Activated effector memory CD4-positive, alpha-beta T cell treated with anti-CD3 and anti-CD28 coated beads, Interleukin-2, amount 50 U/mL, for 16 hours (primary cell): ENCODE measurements at places on chromosomes 2 and 18.

GRCh38 chr2:85807756-85808155 is 54.0 kb downstream of the ATOH8 start:
- DNase-seq = no peak

GRCh38 chr18:59902993-59903610 is 3.3 kb downstream of the PMAIP1 start:
- no peak for DNase-seq

DNA sequence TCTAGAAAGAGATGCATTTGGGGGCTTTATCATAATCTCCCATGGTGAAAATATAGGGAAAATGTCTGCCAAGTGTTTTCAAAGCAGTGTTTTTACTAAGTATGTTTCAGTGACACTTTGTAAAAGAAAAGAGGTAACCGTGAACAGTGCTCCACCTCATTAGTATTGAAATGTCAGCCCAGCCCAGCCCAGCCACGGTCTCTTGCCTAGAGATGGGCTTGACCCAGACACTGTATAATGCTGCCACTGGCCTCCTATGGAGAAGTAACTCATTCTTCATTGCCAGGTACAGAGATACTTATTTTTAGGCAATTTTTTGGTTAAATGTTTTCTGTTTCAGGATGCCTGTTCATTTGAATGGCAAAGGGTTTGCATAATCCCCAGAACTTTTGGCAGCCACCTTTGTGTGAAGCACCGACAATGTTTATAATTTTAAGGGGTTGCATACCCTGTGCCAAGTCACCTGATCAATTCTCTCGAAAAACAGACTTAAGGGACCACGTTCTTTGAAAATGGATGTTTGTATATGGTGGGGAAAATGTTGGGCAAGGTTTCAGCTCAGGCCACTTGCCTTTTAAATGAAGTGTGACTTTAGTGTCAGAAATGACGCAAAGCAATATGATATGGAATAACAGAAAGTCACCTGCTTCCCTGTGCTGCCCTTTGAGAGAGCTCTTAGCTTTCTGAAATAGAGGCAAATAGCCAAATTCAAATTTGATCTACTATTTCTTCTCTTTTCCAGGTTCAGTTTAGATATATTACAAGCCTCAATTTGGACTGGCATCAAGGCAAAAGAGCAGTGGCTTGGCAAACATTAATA is 314.5 kb upstream of the RGPD4 start:
- DNase-seq = no peak

GRCh38 chr2:197952540-197953202 is 148.3 kb downstream of the PLCL1 start:
- no peak for DNase-seq

- DNase-seq = no peak
Measured at GRCh38 chr18:39480494-39481195, 1915.0 kb upstream of the CELF4 start.

DNA sequence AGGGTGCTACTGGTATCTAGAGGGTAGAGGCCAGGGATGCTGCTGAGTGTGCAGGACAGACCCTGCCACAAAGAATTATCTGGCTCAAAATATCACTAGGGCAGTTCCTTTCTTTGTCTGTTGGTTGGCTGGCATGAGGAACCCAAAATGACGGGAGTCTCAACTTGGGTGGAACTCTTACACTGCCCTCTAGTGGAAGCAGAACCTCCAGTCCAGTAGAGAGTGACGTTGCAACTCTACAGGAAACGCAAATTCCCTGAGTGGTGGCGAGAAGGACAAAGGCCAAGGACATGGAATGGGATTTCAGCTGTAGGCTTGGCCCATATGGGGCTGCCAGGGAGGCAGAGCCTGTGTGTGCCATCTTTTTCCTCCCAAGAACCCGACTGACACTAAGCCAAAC is 47.1 kb downstream of the COPS8 start:
- DNase-seq = no peak

DNA sequence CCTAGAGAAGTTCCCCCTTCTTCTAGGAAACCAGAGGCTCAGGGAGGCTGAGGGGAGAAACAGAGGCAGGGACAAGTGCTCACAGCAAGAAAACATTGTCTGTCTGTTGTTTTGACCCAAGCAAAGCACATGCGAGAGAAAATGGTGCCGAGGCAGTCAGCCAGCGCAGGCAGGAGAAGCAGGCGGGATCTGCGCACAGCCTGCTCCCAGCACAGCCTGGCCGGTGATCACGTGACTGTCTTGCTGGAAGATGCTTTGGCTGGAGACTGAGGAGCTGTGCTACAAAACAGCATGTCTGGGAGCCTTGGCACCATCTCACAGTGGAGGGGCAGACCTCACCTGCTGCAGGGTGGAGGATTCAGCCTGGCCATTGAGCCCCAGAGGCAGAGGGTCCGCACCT is 93.7 kb upstream of the MYCN start:
- DNase-seq = no peak

GRCh38 chr2:241410739-241411176 is 54.7 kb downstream of the FARP2 start:
- DNase-seq = no peak

- DNase-seq = peak; percentile 51
Measured at GRCh38 chr2:109372171-109372568, 241.6 kb downstream of the SEPTIN10 start.

GRCh38 chr2:62854600-62855514 is 149.3 kb downstream of the EHBP1 start:
- no peak for DNase-seq

- no peak for DNase-seq
Measured at GRCh38 chr2:227853204-227853629, 18.2 kb upstream of the DAW1 start.

DNA sequence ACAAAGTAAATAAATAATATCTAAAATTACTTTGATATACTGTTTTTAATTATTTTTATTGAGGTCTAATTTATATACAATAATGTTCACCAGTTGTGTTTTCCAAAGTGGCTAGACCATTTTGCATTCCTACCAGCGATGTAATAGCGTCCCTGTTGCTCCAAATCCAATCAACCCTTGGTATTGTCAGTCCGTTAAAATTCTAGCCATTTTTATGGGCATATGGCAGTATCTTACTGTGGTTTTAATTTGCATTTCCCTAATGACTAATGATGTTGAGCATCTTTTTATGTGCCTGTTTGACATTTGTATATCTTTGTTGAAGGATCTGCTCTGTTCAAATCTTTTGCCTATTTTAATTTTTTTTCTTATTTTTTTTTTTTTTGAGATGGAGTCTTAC is 185.0 kb downstream of the PRPF40A start:
- no peak for DNase-seq
